ENCODE measurements at places on chromosomes 5 and 9. TPM values are rescaled to one million over a fixed set of nuclear protein-coding genes. Genes with fewer than 3 reads are reported as not detected.

ACTBL2 gene
- 0.19 TPM for total RNA-seq

DTWD2 gene
- 3.4 TPM for total RNA-seq

FANCC gene
- total RNA-seq, result 6.8 TPM

DNA sequence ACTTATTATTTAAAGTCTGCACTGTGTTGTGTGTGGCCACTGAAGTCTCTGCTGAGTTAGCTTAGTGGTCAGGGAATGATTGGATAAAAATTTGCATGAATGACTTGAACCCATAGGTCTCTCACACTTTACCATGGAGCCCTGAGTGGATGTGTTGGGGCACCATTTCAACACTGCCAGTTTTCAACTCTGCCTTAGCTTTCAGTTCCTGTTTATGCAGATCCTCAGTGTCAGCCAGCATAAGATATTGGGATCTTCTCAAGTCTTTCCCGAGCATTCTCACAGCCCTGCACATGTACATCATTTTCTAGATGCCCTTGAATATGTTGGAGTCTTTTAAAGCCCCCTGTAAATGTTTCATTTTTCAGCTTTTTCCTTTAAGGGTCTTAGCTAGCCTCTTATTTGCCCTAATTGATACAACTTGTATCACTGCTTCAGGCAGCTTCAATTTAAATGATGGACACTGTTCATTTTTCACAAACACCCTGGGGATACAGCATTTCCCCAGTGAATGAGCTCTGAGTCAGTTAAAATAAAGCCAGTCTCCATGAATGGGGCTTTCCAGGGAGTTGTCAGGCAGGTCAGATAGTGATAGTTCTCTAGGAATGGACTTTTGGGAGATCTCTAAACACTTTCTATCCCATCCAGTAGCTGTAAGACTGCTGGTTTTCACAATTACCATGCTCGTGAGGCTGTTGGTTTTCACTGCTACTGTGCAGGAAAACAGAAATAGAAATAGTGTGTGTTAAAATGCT, 211.9 kb upstream of the PAPPA start:
- no peak for DNase-seq

PRPF4 gene
- total RNA-seq, result 33.9 TPM

GRCh38 chr5:132003170-132003744, 8.2 kb downstream of the ACSL6 start:
- DNase-seq, result no peak

- no peak for DNase-seq
Measured at GRCh38 chr9:114759512-114760341, 46.1 kb downstream of the TNFSF15 start.

DNA sequence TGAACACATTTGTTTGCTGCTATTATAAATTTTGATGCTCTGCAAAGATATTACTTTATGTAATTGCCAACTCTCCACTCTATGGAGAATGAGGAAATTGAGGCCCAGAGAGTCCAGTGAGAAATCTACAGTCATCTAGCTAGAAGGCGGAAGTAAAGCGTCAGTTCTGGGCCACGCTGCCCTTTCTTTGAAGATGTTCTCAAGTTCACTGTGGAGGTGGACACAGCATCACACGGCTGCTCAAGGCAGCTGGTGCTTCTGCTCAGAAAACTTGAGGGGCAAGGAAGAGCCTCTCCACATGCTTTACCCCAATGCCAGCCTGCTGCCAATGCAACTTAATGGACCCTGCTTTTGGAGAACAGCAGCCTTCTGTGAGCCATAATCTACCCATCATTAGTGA, 96.3 kb downstream of the TTLL11 start:
- DNase-seq, result no peak

DNA sequence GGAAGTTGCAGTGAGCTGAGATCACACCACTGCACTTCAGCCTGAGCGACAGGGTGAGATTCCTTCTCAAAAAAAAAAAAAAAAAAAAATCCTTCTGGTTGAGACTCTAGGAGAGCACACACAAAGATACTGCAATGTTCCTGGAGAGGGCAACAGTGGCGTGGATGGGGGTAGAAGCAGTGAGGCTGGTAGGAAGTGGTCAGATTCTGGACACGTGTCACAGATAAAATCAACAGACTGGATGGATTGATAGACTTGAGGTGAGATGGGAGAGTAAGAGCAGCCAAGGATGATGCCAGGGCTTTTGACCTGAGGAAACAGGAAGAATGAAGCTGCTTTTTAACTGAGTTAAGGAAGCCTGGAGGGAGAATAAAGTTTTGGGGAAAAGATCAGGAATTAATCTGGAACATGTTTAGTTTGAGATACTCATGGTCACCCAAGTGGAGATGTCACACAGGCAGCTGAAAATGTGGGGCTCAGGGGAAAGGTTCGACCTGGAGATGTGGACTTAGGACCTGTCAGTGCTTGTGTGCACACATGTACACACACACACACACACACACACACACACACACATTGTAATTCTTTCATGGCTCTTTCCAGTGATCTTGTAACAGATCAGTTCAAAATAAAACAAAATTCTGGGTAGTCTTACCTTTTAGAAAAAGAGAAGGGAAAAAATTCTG, 88.1 kb downstream of the FANCC start:
- no peak for DNase-seq

- no peak for DNase-seq
Measured at GRCh38 chr5:23450187-23450586, 57.2 kb upstream of the PRDM9 start.

SCGB3A2 gene
- total RNA-seq, result not detected

- DNase-seq, result no peak
Measured at GRCh38 chr5:58107704-58108103, 352.2 kb downstream of the PLK2 start.

TAF1L gene
- not detected for total RNA-seq

GRCh38 chr5:1943481-1943880, 60.8 kb upstream of the IRX4 start:
- DNase-seq, result no peak

SPATA31E1 gene
- not detected for total RNA-seq

DNA sequence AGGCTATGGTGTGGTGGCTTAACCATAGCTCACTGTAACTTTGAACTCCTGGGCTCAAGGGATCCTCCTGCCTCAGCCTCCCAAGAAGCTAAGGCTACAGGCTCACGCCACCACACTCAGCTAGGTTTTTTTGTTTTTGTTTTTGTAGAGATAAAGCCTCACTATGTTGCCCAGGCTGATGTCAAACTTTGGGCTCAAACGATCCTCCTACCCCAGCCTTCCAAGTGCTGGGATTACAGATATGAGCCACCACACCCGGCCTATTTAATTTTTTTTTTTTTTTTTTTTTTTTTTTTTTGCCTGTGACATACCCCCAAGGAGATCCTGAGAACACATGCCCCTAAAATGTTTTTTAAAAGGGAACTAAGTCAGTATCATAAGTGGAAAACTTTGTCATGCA, 10.4 kb downstream of the FUBP3 start:
- no peak for DNase-seq
